ENCODE measurements at places on chromosomes 11 and 22. TPM values are rescaled to one million over a fixed set of nuclear protein-coding genes. Genes with fewer than 3 reads are reported as not detected.

DNA sequence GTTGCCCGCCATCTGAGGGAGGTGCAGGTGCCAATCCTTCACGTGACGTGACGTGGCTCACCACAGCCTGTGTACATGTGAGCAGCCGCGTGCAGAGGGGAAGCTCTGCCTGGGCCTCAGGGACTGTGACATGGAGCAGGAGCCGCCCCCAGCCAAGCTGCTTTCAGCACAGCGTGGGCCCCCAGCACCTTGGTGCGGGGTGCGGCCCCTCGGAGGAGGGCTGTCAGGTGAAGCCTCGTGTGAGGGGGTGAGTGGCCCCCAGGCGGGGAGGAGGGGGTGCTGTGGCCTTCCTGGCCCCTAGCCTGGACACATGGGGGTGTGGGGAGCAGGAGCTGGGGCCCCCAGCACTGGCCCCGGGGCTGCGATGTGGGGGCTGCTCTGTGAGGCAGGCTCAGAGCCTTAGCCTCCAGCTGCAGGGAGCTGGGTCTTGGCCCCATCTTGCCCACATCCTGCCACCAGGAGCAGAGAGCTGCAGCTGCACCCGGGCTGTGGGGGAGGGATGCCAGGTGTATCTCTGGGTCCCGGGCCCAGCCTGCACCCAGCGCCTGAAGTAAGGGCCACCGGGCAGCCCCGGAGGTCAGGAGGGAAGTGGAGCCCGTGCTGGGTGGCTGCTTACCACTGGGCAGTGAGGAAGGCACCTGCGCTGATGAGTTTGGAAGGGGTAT, at the start of gene ADORA2A:
Gene ADORA2A (plus strand): TSS at position 100 of the 665 bp plus-strand sequence. CDS start 5,806 bp downstream, outside the sequence.
- peak; percentile 94 for DNase-seq

DNA sequence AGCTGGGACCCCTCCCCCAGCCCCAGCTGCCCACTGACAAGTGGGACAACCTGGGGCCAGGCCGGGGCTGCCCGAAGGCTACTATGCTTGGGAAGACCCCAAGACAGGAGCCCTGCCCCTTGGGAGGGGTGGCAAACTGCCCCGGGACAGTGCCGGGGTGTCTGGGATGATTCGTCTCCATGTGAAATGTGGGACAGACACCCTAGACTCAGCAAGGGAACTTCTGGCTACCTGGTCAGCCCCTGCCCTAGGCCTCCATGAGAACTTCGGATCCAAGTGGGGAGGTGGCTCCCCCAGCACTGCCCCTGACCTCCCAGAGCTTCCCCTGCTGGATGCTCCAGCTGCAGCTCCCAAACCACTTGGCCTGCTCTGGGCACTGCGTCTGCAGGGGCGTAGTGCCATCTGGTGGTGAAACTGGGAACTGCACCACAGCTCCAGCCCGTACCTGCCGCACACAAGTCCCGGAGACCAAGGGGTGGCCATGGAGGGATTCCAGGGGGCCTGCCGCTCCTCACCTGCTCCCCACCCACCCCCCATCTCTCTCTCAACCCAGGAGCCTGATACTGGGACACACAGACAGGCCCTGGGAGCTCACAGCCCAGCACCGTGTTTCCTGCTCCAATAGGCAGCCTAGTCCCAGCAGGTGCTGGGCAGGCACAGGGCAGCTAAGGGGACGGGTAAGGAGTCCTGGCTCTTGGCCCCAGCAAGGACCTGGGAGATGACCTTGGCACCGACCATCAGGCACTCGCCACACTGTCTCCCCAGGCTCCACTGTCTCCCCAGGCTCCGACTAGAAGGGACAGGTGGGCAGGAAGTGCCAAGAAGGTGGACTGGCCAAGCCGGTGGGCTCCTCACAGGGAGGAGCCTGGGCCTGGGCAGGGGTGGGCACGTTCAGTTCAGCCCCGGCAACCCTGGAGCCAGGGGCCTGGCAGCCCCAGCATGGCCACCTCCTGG, 194.1 kb downstream of the IGLL1 start:
- no peak for DNase-seq

GRCh38 chr11:118522571-118523072, 4.7 kb upstream of the TTC36 start:
- no peak for DNase-seq

- no peak for DNase-seq
Observed at GRCh38 chr11:62546929-62547625, 471 bp upstream of the AHNAK start.

- DNase-seq: no peak
Observed at GRCh38 chr11:63609536-63609935, 4.7 kb downstream of the PLAAT3 start.

- DNase-seq: no peak
Observed at GRCh38 chr11:134449713-134450112, 37.7 kb upstream of the B3GAT1 start.

DNA sequence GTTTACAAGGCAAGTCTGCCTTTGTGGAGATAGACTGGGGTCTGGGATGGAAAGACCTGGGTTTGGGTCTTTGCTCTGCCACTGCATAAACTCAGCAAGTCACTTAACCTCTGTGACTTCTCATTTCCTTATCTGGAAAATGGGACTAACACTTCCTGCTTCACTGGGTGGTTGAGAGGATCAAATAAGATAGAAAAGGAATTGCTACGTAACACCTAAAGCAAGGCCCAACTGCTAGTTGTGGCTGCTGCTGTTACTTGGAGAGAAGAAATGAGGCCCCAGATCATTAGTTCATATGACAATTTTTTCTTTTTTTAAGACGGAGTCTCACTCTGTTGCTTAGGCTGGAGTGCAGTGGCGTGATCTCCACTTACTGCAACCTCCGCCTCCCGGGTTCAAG, 5.9 kb downstream of the PTPRJ start:
- no peak for DNase-seq

GRCh38 chr11:104968856-104969776, 742 bp upstream of the CASP4 start:
- DNase-seq: no peak

- DNase-seq: no peak
Observed at GRCh38 chr11:104134745-104135144, 29.2 kb downstream of the PDGFD start.

- DNase-seq: no peak
Observed at GRCh38 chr22:19385221-19385906, 46.2 kb downstream of the HIRA start.

DNA sequence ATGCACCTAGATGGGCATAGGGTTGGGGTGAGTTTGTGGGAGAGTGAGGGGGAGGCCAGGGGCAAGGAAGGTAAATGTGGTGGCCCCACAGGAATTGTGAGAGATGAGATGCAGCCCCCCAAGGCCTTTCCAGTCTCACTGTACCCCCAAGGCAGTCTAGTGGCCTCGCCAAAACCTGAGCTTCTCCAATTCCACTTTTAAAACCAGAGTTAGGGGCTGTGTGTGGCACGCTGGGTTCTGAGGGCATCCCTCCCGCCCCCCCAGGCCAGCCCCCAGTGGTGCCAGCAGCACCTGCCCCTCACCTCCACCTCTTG, 40.4 kb downstream of the KCNC1 start:
- DNase-seq: no peak

GRCh38 chr11:92703449-92703830, 266.0 kb upstream of the MTNR1B start:
- DNase-seq: no peak

DNA sequence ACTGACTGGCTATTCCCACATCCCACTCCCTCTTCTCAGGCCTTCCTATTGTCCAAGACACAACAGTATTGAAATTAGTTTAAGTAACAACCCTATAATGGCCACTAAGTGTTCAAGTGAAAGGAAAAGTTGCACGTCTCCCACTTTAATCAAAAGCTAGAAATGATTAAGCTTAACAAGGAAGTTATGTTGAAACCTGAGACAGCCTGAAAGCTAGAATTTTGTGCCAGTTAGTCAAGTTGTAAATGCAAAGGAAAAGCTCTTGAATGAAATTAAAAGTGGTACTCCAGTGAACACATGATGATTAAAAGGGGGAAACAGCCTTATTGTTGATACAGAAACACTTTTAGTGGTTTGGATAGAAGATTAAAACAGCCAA, 332.7 kb downstream of the CASP12 start:
- DNase-seq: no peak

DNA sequence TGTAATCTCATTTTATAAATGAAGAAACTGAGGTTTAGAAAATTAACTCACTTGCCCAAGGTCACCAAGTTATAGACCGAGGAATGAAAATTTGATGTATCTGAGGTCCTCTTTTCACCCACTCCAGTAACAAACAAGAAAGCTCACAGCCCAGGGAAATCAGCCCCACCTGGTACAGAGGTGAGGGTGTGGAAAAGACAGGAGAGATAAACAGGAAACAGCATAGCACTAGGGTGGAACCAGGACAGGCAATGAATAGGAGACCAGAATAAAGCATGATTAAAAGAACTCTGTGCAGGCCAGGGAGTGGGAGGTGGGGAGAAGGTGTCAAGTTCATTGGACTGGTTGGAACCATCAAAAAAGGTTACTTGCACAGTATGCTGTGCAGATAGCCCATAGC, 46.2 kb upstream of the SMCO4 start:
- DNase-seq: no peak

DNA sequence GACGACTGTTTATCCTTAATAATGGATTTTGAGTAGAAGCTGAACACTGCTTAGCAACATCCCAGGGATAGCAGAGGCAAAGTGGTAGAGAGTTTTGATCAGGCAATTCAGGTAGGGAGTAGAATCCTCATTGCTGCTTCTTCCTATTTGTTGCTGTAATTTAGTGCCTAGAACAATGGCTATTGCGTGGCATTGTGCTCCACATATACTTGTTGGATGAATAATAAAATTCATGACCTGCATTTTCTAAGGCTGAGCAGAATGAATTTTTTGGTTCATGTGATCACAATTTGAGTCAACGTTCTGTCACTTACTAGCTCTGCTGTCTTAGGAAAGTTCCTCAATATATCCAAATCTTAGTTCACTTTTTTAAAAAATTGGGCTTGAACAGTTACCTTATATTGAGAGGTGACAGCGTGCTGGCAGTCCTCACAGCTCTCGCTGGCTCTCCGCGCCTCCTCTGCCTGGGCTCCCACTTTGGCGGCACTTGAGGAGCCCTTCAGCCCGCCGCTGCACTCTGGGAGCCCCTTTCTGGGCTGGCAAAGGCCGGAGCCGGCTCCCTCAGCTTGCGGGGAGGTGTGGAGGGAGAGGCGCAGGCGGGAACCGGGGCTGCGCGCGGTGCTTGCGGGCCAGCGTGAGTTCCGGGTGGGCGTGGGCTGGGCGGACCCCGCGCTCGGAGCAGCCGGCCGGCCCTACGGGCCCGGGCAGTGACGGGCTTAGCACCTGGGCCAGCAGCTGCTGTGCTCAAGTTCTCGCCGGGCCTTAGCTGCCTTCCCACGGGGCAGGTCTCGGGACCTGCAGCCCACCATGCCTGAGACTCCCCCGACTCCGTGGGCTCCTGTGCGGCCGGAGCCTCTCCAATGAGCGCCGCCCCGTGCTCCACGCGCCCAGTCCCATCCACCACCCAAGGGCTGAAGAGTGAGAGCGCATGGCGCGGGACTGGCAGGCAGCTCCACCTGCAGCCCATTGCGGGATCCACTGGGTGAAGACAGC, 350.6 kb downstream of the ETS1 start:
- no peak for DNase-seq

DNA sequence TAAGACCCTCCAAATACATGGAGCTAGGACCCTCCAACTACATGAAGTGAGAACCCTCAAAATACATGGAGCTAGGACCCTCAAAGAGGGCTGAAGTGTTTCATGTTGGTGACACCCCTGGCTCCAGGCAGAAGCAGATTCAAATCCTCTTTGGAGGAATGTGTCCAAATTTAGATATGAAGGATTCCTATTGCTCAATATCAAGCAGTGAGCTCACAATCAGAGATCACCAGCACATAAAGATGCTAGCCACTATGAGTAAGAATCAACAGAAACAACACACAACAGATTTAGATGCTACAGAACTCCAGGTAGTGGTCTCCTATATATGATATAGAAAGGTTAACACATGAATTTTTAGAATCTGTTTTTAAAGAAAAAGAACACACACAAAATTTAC, 11.2 kb upstream of the RAB3IL1 start:
- no peak for DNase-seq

DNA sequence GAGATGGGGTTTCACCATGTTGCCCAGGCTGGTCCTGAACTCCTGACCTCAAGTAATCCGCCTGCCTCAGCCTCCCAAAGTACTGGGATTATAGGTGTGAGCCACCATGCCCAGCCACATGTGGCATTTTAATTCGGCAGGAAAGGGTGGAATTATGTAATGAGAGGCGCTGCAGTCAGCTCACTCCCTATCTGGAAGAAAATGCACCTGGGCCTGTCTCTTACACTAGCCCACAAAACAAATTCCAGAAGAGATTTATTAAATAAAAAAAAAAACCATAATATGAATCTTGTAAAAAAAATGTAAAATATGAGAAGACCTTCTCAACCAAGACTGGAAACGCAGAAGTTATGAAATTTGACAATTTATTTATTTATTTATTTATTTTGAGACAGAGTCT, 8.2 kb upstream of the KAT5 start:
- DNase-seq: no peak

GRCh38 chr11:59728913-59729312, 15.3 kb upstream of the OR10V1 start:
- no peak for DNase-seq

DNA sequence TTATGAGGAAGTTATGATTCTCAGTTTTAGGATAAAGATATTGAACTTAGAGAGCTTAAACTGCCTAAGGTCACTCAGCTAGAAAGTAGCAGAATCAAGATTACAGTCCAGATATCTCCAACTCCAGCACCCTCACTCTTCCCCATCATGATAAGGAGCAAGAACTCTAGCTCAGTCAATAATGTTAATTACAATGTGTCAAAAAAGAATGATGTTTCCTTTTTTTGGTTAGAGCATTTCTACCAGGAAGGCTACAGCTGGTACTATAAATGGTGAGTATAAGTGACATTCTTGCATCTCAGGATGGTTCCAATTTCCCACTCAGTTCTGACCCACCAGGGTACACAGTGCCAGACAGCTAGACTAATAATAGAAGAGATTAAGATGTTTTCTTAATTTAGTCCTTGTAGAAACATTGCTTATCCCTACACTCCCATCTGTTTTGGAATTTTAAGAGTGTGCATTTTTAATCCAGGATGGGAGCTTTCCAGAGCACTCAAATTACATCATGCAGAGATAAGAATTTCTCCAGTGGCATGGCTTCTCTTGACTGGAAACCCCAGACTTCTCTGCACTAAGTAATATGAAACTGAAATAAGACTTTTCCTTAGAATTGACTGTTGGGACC, 21.6 kb upstream of the BBOX1 start:
- DNase-seq: no peak

DNA sequence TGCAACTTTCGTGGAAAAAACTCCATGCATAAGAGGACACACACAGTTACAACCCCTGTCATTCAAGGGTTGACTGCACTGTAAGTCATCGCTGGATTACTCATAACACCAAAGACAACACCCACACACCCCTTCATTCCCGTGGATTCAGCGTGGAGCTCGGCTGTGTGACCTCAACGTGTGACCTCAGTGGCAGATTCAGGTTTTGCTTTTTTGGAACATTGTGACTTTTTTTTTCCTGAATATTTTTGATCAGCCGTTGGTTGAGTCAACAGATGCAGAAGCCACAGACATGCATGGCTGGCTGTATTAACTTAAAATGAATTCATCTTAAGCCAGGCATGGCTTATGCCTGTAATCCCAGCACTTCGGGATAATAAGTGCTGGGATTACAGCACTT, 19.7 kb upstream of the MUC5AC start:
- no peak for DNase-seq

IGLL1 gene
- total RNA-seq: not detected

SPECC1L gene
- total RNA-seq: 92.6 TPM

NLRP14 gene
- not detected for total RNA-seq

APOA5 gene
- not detected for total RNA-seq

KLHL35 gene
- total RNA-seq: 10.1 TPM

TYR gene
- total RNA-seq: not detected

CCDC87 gene
- total RNA-seq: 0.27 TPM

PLAAT2 gene
- total RNA-seq: not detected

SPTBN2 gene
- total RNA-seq: 15.7 TPM

ABCC8 gene
- not detected for total RNA-seq

Measured in chondrocyte (in vitro differentiated cells).